Activated naive CD8-positive, alpha-beta T cell treated with anti-CD3 and anti-CD28 coated beads, Interleukin-2, amount 50 U/mL, for 24 hours (primary cell): ENCODE measurements at places on chromosomes 3 and 15.
A peak's percentile ranks its signal among the peaks of the same experiment; 100 is the strongest.

GRCh38 chr3:74491874-74492273, 122.6 kb downstream of the CNTN3 start:
- no peak for DNase-seq

DNA sequence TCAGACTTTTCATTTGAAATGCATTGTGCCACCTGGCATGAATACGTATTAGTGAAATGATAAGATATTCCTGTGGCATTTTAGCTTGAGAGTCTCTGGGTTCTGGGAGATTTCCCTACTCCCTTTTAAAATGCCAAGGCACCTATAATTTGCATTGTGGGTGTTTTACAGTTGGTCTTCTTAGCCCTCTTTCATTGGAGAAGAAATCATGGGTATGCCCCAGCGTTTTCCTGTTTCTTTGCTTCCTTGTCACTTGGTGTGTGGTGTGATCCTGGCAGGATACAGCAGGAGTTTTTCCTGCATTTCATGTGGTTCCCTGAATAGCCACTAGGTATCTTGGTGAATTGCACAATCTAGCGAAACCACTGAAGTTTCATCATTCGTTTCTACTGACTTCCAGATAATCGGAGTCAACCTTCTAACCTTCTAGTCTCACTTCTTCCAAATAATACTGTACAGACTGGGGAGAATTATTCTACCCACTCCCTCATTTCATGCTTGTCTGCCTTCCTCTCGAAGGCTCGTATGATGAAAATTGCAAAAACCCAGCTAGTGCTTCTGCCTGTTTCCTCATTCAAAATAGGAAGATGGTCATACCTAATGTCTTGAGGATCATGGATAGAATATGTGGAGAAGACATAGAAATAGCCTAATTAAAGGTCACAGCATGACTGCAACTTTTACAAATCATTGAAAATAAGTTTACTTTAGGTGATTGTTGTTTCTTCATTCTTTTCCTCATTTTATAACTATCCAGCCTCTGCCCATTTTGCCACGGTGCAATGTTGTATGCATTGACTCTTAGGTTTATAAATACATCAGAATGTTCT, 2.6 kb downstream of the BHLHE40 start:
- DNase-seq: no peak

GRCh38 chr15:35705884-35706585, 160.1 kb upstream of the DPH6 start:
- no peak for DNase-seq

GRCh38 chr15:38714309-38715072, 149.9 kb upstream of the RASGRP1 start:
- no peak for DNase-seq

GRCh38 chr3:39141171-39141995, 12.0 kb downstream of the CSRNP1 start:
- no peak for DNase-seq

DNA sequence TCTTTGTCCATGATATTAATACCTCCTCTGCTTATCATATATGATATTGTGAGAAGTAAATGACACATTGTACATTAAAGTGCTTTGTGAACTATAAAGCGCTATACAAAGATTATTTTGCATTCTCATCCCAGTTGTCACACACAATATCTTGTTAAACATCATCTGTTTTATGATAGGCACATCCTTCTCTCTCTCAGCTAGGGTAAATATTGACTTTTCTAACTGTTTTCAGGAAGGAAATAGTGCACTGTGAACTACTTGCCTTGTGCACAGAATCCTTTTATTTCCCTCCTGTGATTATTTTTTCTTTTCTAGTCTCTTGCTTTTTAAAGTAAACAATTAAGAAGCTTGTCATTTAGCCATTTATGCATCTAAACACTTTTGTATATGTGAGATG, 388.2 kb downstream of the LPP start:
- no peak for DNase-seq

DNA sequence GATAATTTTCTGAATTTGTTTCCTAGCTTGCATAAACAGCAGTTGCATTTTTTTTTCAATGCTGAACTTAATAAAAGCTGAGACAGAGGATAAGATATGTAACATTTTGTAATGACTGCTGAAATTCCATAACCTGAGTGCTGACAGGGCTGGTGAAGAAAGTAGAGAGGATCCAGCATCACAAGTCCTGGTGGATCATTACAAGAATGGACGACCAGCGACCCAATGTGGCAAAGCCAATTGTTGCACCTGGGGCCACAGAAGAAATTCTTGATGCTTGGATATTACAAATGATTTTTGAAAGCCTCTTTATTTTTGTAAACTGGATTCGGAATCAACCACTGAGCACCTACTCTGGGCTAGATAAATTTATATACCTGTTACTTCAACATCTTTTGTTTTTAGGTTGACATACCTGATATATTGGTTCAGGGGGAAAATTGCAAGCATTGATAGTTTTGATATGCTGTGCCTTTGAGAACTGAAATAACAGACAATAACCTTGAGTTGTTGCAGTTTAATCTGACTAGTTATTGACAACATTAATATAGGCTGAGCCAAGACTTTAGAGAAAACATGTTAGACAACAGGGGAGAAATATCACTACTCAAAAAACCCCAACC, 3.9 kb upstream of the ACTL6A start:
- DNase-seq: peak; percentile 53

DNA sequence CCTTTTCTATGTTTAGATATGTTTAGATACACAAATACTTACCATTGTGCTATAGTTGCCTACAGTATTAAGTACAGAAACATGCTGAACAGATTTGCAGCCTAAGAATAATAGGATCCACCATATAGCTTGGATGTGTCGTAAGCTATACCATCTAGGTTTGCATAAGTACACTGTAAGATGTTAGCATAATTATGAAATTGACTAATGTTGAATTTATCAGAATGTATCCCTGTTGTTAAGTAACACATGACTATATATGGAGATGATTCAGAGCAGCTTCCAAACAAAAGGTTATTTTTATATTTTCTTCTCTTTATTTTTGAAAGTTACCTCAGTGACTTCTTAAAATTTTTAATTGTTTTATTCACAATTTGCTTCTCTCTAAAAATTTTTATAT, 2.4 kb downstream of the SLC28A2 start:
- DNase-seq: no peak

DNA sequence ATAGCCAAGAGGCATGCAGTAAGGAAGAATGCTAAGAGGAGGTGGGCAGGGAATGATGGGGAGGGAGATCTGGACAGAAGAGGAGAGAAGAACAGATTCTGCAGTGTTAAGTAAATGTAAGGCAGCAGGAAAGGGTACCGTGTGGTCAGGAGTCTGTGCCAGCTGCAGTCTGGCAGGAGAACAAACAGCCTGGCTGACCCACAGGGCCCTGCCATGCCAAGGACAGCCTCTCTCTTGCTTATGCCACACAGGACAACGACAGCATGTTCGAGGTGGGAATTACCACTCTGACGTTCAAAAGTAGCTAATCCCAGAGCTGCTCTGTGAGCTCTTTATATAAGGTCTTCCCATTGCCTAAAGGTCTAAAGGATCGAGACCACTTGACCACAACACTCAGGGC, 31.3 kb downstream of the DAPK2 start:
- DNase-seq: no peak

DNA sequence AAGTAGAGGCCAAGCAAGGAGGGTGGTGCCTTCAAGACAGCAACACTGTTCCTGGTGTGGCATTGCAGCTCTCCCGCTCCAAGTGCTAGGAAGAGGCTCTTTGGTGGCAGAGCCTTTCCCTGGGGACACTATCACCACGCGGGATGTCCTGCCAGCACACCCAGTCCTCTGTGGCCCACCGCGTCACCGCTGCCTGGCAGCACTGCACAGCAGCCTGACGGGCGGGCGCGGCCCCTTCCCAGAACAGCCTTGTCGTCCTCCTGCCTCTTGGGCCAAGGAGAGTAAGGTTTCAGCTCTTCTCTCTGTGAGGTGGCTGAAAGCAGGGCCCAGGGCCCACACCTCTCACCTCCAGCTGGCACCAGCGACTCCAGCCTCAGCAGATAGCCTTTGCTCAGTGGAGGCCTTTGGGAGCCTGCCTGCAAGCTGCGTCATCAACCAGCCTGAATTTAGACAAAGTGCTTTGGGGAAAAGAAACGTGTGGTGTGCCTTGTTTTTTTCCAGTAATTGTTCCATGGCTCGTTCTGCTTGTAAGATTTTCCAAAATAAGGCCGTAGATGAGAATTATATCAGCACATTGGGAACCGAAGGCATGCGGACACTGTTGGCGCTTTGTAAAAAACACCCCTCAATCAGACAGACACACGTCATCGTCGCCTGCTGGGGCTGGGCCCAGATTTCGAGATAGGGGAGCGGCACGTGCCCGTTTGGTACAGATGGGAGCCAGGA, 65.0 kb downstream of the AAGAB start:
- no peak for DNase-seq

DNA sequence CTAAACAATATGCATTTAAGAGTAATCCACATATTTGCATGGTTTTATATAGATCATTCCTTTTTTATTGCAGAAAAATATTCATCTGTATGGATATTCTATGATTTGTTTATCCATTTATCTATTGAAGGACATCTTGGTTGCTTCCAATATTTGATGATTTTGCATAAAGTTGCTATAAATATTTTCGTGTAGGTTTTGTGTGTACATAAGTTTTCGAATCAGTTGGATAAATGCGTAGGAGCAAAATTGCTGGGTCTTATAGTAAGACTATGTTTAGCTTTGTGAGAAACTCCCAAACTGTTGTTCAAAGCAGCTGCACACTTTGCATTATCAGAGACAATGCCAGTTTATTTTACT, 971.2 kb downstream of the DIPK2A start:
- no peak for DNase-seq
